ENCODE measurements at places on chromosomes 11 and 22.

- DNase-seq = no peak
Observed at GRCh38 chr11:41666951-41667653, 207.7 kb upstream of the LRRC4C start.

DNA sequence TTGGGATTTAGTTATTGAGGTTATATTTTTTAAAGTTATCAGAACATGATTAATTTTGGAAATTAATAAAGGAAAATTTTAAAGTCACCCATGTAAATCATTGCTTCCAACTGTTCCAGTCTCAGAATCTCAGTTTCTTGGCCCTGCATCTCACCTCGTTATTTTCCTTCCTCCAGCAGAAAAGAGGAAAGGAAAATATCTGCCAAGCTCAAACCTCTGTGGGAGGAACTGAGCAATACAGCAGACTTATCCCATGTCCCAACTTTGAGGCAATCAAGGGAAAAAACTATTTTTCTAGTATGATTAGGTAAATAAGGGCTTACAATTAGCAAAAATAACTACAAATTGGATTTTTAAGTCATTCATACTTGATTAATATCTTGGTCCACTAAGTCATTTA is 30.1 kb downstream of the ELMOD1 start:
- no peak for DNase-seq

GRCh38 chr11:2997406-2997805 is 5.3 kb upstream of the NAP1L4 start:
- DNase-seq = no peak

- peak; percentile 14 for DNase-seq
Observed at GRCh38 chr11:67264877-67265632, 1.2 kb upstream of the GRK2 start.

GRCh38 chr11:60530454-60531100 is 15.4 kb downstream of the MS4A13 start:
- no peak for DNase-seq

DNA sequence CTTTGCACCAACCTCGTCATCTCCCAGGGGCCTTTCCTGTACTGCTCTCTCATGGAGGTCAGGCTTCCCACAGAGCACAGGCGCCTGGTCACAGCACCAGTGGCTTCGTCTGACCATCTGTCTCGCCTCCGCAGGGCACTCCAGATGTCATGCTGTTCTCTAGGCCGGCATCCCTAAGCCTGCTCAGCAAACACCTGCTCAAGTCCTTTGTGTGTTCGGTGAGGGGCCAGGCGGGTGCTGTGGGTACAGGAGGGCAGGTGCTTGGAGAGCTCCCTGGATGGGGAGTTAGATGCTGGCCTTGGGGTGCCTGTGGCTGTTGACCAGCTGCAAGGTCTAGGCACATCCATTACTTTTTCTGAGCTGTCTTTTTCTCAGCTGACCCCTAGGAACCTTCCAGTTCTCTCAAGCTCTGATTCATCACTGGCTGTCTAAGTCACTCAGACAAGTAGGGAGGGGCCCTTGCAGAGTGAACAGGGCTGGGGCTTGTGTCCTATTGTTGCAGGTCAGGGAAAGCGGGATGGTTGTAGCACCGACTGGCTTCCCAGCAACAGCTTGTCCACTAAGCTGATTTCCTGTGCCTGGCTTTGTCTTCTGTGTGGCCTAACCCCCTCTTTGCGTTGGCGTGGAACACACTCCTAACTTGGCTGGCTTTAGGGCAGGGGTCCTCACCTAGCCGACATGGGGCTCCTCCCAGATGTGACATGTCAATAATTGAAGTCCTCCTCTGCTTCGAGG is 9.2 kb downstream of the CLDN5 start:
- DNase-seq = no peak

GRCh38 chr11:93256623-93257022 is 58.8 kb upstream of the SLC36A4 start:
- DNase-seq = no peak

DNA sequence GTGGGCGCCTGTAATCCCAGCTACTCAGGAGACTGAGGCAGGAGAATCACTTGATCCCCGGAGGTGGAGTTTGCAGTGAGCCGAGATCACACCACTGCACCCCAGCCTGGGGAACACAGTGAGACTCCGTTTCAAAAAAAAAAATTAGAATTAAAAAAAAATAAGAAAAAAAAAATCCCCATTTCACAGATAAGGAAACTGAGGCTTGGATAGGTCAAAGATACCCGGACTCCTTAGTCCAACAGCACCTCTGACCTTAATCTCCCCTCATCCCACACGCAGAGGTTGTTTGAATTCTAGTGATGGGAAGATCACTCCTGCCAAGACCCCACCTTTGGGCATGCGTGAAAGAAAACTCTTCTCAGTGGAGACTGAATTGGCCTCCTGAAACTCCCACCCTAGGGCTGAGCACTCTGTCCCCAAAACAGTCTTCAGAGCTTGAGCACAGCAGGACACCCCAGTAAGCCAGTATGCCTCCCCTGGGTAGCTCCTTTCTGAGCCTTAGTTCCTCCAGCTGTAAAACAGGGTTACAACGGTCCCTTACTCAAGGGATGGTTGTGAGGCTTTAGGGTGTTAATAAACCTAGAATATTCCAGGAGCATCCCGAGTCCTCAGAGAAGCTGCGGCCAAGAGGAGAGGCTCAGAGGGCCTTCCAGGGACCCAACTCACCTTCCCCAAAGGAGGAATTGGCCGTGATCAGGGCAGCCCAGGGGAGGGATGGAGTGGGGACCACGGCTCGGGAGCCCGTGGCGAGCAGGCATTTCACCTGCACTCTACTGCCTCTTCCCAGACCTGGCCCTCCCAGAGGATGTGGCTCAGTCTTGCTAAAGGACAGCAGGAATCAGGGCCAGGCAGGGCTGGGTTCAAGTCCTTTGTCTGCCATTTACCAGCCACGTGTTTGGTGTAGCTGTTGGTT is 73.3 kb downstream of the NFAM1 start:
- DNase-seq = no peak

DNA sequence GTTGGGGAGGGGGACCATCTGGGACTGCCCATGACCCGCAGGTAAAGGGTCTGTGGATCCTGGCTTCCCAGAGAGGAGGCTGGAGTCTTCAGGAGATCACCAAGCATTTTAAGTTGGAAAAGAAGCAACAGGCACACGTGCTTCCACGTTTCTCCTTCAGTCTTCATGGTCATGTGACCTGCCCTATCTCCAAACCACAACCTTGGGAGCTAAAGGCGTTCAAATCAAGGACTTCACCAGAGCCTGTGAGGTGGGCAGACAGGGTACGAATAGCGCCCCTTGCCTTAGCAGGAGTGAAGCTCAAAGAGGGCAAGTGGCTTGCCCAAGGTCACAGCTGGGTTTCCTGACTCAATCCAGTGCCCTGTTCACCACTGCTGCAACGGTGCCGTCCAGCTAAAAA is 6.7 kb downstream of the TMEM184B start:
- DNase-seq = no peak

- DNase-seq = no peak
Observed at GRCh38 chr22:20998411-20999336, 3.2 kb downstream of the THAP7 start.

DNA sequence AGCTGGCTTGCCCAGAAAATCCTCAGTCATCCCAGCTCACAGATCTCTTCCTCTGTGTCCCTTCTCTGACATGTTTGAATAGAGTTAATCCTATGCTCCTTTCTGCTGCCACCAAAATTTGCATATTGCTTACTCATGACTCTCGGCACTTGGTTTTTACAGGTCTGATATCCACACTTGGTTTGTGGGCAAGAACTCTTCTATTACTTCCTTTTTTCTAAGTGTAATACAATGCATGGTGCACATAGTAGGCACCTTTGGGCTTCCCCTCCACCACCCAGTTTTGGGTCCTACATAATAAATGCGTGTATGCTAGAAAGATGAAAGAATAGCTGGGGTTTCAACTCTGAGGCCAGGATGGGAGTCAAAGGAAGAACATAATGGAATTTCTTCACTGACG is 69.7 kb upstream of the GRK3 start:
- DNase-seq = no peak

DNA sequence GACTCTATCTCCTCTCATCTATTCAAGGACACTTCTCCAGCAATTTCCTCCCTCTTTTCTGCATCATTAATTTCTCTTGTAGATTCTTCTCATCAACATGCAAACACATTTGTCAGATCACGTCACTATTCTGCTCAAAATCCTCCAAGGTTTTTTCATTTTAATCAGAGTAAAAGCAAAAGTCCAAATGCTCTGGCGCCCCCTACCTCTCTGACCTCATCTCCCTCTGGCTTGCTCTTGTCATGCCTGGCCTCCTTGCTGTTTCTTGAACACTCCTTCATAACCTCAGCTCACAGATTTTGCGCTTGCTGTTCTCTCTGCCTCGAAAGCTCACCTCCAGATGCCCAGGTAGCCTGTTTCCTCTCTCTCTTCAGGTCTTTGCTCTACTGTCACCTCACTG is 22.4 kb downstream of the RTCB start:
- no peak for DNase-seq

- no peak for DNase-seq
Observed at GRCh38 chr11:127890030-127890615, 697.2 kb downstream of the ETS1 start.

DNA sequence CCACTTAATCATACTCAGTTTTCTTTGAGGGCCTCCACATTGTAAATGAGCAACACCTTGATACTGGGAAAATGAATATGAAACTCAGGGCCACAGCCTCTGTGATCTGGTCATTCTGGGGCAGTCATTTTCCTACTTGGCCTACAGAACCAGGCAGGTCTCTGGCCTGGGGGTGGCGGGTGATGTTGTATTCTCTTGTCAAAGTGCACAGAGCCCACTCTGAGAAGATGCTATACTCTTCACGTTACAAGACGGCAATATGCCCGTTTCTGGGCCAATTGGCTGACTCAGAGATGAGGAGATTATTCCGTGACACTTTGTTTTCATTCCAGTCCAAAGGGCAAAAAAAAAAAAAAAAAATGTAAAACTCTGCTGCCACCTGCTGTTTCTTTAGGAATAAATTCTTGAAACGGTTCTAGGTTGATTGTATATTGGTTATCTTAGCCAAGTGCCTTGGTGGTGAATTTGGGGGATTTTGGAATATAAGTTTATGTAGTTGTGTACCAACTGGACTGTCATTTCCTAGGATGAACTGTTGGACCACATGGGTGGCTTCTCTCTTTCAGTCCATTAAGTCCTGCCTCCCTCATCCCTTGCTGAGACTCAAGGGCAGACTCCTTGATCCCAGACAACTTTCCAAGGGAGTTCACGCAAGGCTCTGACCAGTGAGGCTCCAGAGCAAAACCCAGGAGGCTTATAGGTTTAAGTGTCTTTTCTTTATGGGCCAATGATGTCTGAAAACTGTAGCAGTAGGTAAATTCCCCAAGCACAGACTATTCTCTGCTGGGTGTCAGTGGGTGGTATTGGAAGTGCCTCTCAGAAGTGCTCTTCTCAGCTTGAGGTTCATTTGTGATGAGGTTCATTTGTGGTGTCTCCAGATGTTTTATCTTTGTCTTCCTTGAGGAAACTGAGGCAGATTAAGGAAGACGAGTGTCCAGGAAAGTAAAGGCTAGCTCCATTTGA is 18.2 kb downstream of the ADM start:
- DNase-seq = peak; percentile 52

- peak; percentile 17 for DNase-seq
Observed at GRCh38 chr22:38569181-38569971, 607 bp downstream of the DMC1 start.

GRCh38 chr11:19276859-19277808 is 36.4 kb upstream of the E2F8 start:
- DNase-seq = no peak

GRCh38 chr11:117062498-117062897 is 35.7 kb downstream of the SIK3 start:
- no peak for DNase-seq

GRCh38 chr11:112662554-112662953 is 298.7 kb upstream of the NCAM1 start:
- no peak for DNase-seq

- DNase-seq = no peak
Observed at GRCh38 chr11:13465909-13466371, 2.9 kb upstream of the BTBD10 start.

DNA sequence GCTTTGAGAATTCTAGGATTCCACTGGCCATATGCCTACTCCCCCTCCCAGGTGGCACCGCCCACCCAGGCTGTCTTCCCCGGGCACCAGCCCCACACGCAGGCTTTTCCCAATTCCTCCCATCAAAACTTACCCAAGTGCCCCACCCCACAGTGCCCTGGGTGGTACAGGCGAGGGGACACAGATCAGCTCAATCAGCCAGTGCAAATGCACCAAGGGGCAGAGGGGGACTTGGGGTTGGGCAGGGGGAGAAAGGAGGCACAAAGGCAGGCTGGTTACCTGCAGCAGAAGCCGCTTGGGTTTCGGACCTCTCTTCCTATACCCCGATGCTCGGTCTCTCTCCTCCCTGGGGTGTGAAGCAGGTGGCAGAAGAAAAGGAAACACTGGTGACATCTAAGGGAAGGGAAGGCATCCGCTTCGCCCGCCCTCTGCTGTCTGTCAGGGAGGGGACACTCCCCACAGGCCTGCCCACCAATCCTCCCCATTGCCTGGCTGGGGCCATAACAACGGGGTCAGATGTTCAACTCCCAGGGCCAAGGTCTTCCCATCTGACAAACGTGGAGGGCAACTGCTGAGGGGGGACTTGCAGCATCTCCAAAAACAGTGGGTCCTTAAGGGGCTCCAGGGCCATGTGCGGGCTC is 14.0 kb downstream of the CBX7 start:
- no peak for DNase-seq

DNA sequence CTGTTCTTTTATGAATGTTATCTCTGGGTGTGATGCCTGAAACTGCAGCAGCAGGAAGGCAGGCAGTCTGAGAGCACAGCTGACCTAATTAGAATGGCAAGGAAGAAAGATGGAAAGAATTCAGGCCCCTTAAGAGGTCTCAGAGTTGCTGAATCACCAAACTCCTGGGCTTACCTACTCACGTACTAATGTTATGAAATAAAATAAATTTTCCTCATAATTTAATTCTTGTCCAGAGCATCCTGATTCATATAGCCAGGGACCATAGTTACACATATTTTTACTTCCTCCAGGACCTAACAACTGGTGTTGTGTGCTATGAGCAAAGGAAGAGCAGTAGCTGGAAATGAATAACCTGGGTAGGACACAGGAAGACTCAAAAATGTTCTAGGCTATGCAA is 41.9 kb downstream of the SNX19 start:
- DNase-seq = no peak

DNA sequence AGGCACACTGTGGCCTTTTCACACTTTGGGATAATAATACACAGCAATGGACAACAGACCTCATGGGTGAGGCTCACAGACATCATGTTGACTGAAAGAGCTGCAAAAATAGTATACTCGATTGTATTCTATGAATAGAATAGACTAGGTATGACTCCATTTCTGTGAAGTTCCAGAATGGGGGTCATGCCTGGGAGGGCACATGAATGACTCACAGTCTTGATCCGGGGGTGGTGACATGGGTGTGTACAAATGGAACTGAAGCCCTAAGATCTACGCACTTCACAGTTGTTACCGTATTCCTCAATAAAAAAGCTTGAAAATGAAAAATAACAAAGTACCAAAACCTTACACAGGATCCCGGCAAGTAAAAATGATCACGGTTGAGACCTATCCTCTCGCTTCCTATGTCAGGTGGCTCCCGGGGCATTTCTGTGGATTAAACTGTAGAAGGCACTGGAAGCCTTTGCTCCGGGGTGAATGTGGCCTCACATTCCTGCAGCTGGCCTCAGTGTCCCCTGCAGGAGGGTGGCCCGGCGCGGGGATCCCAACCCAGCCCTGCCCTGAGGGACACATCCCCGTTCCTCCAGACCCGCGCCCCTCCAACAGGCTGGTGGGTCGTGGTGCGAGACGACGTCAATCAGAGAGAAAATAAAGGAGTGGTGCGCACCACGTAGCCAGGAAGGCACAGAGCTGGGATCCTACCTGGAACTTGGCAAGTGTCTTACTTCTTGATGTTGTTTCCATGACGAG is 75.9 kb downstream of the NECTIN1 start:
- DNase-seq = no peak
